ENCODE measurements at places on chromosomes 2 and 18. TPM values are rescaled to one million over a fixed set of nuclear protein-coding genes. Genes with fewer than 3 reads are reported as not detected.

DNA sequence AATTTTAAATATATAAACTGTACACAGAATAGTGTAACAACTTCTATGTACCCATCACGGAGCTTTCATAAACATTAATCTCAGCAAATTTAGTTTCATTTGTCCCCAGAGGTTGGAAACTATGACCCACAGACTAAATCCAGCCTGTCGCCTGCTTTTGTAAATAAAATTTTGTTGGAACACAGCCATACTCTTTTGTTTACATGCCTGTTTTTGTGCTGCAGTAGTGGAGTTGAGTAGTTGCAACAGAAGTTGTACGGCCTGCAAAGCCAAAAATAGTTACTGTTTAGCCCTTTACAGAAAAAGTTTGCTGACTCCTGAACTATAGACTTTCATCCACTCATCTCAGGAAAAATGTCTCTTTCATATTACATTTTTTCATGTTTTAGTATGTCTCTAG lies 39.8 kb downstream of the RBM45 start:
- DNase-seq: no peak
- H3K36me3 ChIP-seq: no peaks in the 10 kb centered on the region
- no peaks in the 10 kb centered on the region for H3K4me1 ChIP-seq
- no peak overlapping the region for H3K27ac ChIP-seq

DNA sequence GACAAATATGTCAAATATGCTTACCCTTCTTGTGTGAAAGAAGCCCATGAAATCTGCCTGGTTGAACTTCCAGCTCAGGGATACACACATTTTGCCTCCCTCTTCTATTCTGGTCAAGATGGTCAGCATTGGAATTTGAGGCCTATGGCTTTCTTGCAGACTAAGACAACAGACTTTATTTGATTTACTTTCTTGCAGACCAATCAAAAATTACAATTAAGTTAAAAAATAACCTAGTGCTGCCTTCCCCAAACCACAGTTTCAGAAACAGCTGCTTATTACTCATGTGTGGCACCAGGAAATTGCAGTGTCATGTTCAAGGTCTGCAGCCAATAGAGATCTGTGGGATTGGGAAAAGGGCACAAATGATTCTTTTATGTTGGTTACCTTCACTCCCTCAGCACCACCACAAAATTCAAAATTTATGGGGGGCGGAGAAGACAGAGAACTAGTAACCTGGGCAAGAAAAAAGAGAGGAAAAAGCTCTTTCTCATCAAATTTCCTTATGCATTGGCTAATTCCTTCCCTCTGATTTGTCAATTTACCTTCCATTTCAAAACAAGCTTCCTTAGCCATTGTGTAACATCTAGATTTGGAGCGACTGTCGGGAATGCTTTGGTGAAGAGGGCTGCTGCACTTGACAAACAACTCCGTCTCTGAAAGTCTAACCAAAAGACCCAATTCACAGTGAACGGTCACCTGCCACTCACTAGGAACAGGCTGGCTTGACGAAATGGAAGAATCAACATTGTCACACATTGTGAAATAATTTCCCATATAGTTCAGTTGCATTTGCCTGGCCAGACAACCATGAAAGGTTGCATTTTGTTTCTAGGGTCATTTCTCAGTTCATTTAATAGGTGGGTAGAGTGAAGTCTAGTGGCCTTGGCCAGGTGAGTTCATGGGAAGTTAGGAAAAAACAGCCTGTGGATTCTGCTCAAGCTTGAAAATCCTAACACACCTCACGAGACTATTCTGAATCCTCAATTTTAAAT lies 100.4 kb upstream of the FZD5 start:
- no peaks in the 10 kb centered on the region for H3K4me1 ChIP-seq
- no peak for DNase-seq
- no peaks in the 10 kb centered on the region for H3K36me3 ChIP-seq
- H3K27me3 ChIP-seq: no peaks in the 10 kb centered on the region

- no peak overlapping the region for H3K4me3 ChIP-seq
- no peak overlapping the region for H3K27ac ChIP-seq
- H3K4me1 ChIP-seq: no peaks in the 10 kb centered on the region
- H3K27me3 ChIP-seq: no peaks in the 10 kb centered on the region
- H3K36me3 ChIP-seq: no peaks in the 10 kb centered on the region
Observed at GRCh38 chr2:127034051-127034450, 72.9 kb downstream of the BIN1 start.

- no peaks in the 10 kb centered on the region for H3K4me1 ChIP-seq
- H3K27ac ChIP-seq: no peak overlapping the region
- H3K27me3 ChIP-seq: no peaks in the 10 kb centered on the region
- H3K36me3 ChIP-seq: no peaks in the 10 kb centered on the region
- DNase-seq: no peak
- H3K4me3 ChIP-seq: no peak overlapping the region
Observed at GRCh38 chr2:178320011-178320585, 125.8 kb downstream of the OSBPL6 start.

DNA sequence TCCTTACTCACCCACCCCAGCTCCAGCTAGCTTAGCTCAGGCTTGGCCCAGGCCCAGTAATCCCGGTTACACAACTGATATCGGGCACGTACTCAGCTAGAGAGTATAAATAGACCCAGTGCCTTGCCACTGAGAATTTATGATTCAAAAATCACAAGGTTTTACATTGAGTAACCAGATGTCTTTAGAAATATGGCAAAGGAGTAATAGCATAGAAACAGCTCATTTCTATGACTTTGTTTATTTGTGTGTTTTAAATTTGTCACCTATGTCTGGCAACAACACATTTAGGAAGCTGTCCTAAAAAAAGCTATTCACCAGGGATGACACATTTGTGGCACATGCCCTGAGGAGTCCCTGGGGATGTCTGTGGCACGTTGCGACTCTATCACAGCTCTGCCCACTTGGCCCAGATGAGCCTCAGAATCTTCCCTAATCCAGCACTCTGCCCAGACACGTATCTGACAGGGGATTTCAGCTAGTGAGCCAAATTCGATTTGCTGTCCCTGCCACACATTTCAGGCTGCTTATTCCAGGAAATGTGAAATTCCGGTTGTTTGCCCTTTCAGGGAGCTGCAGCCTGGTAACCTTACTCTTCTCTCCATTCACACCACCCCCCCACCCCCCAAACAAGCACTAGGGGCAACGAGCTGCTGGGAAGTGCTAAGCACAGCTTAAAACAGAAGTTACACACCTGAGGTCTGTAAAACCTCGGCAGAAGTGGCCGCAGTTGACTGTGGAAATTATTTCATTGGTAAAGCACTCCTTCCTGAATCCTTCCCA lies 85.4 kb upstream of the ZCCHC2 start:
- peaks cover 19% of the 10 kb centered on the region for H3K4me1 ChIP-seq
- DNase-seq: peak; percentile 86
- H3K27ac ChIP-seq: peak overlapping the region; percentile 94
- H3K36me3 ChIP-seq: no peaks in the 10 kb centered on the region
- H3K27me3 ChIP-seq: no peaks in the 10 kb centered on the region

DNA sequence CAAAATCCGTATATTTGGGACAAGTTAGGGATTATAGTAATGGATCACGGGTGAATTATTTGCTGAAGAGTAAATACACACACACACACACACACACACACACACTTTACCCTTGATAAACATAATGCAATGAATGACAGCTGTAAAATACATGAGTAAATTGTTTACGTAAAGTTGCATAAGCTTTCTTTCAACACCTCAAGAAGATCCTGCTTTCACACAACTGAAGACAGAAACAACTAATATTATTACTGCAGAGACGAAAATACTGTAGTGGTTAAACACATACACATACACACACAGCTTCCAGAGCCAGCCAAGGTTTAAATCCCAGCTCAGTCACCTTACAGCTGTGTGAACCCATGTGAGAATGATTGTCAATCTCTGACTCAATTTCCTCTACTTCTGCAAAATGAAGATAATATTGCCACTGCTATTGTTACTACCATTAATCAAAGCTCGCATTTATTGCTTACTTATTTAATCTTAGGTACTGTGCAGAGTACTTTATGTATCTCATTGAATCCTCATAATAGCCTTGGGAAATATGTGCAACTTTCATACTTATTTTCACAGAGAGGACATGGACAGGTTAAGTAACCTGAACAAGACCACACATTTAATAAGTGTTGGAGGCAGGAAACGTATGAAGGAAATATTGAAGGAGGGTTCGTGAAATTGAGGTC lies 50.6 kb upstream of the DOK6 start:
- no peaks in the 10 kb centered on the region for H3K4me1 ChIP-seq
- H3K36me3 ChIP-seq: no peaks in the 10 kb centered on the region
- no peaks in the 10 kb centered on the region for H3K27me3 ChIP-seq
- H3K27ac ChIP-seq: no peak overlapping the region
- no peak for DNase-seq

- H3K27me3 ChIP-seq: no peaks in the 10 kb centered on the region
- no peaks in the 10 kb centered on the region for H3K4me1 ChIP-seq
- no peak overlapping the region for H3K4me3 ChIP-seq
- DNase-seq: no peak
- no peaks in the 10 kb centered on the region for H3K36me3 ChIP-seq
Observed at GRCh38 chr18:28013066-28013465, 163.9 kb downstream of the CDH2 start.

DNA sequence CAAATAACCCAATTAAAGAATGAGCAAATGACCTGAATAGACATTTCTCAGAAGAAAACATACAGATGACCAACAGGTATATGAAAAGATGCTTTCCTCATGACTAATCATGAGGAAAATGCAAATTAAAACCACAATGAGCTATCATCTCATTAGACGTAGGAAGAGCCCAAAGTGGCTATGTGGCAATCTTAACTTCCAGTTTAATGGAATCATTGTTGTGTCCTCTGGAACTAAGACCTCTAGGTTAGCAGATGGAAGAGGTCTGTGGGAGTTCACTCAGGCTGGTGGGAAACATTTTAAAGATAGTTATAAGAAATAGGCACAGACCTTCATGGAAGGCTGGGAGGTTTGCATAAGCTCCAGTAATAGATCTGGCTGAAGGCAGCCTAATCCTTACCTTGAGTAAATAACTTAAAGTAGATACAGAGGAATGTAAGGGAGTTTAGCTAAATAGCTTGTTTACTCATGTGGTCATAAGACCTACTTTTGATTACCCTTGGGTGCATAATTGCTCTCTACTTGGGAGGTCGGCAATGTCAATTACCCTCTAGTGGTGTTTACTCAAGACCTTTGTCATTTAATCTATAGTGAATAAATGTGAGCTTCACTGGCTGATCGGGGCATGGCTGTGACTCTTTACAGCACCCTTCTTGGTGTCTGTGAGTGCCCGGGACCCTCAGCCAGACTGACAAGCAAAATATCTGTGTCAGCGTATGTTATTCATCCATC lies 119.0 kb downstream of the GULP1 start:
- H3K27ac ChIP-seq: no peak overlapping the region
- no peaks in the 10 kb centered on the region for H3K27me3 ChIP-seq
- no peak overlapping the region for H3K4me3 ChIP-seq
- DNase-seq: no peak
- no peaks in the 10 kb centered on the region for H3K36me3 ChIP-seq

DNA sequence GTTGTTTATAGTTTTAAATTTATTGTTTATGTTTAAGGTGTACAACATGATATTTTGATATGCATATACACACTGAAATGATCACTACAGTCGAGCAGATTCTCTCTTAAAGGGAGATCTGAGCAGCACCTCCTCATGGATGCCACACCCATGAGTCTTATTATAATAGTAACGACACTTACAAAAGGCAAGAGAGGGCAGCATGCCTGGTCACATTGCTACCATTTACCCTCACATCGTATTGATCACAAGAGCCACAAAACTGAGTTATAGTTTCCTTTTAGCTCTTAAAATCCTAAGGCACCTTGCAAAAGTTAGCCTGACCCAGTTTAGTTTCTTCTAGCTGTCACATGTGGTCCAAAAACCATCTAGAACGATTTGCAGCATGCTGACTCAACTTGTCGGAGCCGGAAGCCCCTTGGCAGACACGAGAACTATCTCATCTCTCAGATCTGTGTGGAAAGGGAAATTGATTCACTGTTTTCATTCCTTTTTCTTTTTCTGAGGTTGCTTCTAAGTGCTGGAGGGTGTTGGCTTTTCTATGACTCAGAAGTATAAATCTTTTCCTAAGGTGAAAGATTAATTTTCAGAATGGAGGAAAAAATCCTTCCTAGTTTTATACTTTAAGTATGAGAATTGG lies 85.3 kb downstream of the CDC42EP3 start:
- H3K27ac ChIP-seq: peak overlapping the region; percentile 69
- H3K4me1 ChIP-seq: peaks cover 18% of the 10 kb centered on the region
- no peaks in the 10 kb centered on the region for H3K27me3 ChIP-seq
- peak; percentile 76 for DNase-seq

DNA sequence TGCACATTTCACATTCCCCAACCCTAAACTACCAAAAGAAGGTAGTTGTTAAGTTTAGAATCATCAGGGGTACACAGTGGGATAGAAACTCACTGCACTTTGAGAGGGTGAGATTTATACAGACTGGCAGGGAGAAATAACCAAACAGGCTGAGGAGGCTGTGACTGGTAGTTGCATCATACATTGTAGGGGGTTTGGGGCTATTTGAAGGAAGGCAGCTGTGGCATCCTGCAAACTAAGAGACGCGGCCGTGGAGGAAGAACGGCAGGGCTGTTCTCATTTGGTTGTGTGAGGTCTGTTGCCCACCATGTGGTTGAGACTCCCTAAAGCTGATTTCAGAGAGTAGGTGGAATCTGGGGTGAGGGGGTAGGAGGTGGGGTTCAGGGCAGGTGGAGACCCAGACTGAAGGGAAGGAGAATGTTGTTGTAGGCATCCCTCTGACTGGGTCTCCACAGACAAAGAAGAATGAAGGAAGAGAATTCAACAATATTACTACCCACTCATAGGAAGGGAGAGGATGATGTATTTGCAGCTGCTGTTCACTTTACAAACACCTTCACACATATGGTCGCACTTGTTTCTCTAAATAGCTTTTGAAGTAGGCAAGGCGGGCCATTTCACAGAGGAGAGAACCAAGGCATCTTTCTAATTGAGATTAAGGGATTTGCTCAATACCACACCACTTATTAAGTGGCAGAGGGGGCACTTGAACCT lies 170.9 kb upstream of the SIX2 start:
- no peaks in the 10 kb centered on the region for H3K27me3 ChIP-seq
- DNase-seq: no peak
- H3K27ac ChIP-seq: no peak overlapping the region

GRCh38 chr18:62767321-62767720 lies 52.0 kb downstream of the PHLPP1 start:
- H3K27me3 ChIP-seq: no peaks in the 10 kb centered on the region
- DNase-seq: no peak
- H3K36me3 ChIP-seq: no peaks in the 10 kb centered on the region
- H3K27ac ChIP-seq: no peak overlapping the region
- no peaks in the 10 kb centered on the region for H3K4me1 ChIP-seq
- no peak overlapping the region for H3K4me3 ChIP-seq

DNA sequence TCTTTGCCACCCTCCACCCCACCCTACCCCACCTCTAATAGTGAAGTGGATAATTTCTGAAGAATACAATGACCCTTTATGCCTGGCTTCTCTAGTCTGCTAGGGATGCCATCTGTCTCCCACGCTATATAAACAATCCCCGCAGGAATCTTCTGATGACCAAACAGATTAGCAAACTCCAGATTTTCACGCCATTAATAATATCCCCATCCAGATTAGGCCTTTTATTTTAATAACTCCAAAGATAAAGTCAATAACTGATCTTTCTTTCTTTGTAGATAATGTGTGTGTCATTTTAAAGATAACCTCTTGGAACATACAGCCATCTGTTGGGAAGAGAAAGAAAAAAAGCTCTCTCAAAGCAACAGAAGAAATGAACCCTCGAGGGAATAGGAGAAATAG lies 47.9 kb upstream of the CCDC150 start:
- no peaks in the 10 kb centered on the region for H3K4me1 ChIP-seq
- peak overlapping the region; percentile 71 for H3K4me3 ChIP-seq
- no peaks in the 10 kb centered on the region for H3K36me3 ChIP-seq
- DNase-seq: no peak

Gene OBSL1
- 151 TPM for total RNA-seq

Gene INSIG2
- 64.2 TPM for total RNA-seq

Gene SIX3
- not detected for total RNA-seq

Gene TAF1B
- total RNA-seq: 58.5 TPM

Gene LIMS4
- total RNA-seq: 21.2 TPM

Gene HOXD13
- not detected for total RNA-seq

Gene OTX1
- not detected for total RNA-seq

Gene MPHOSPH10
- total RNA-seq: 23.0 TPM
